ENCODE measurements at places on chromosomes 4 and X.

GRCh38 chr4:173374588-173374987 lies 3.8 kb downstream of the SAP30 start:
- DNase-seq, result no peak

- no peak for DNase-seq
Observed at GRCh38 chr4:175369087-175369486, 443.0 kb downstream of the GPM6A start.

DNA sequence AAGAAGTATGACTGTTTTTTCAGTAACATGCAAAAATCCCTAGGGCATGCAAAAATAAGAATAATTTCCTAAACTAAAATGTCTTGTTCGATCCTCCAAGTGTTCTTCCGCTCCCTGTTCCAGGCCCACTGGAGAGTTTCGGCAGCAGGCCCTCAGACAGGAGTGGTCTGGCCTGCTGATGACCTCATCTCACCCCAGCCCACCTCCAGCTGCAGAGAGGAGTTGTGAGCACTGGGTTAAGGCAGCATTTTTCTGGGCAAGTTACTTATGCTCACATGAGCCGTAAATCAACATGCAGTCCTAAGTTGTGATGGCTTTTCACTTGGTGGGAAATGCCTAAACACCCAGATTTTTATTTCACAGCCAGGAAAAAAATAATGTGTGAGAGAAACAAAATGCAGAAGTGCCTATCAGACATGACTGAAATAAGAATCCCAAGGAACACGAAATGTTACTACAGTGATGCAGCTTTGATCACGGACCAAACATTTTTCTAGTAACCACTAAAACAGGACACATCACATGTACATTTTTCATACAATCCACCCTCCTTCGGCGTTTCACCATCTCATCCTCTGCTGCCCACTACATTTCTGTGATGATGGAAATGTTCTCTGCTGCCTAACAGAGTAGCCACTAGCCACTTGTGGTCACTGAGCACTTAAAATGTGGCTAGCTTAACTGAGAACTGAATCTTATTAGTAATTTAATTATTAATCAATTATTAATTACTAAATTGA lies 153.3 kb upstream of the TBL1X start:
- no peak for DNase-seq

DNA sequence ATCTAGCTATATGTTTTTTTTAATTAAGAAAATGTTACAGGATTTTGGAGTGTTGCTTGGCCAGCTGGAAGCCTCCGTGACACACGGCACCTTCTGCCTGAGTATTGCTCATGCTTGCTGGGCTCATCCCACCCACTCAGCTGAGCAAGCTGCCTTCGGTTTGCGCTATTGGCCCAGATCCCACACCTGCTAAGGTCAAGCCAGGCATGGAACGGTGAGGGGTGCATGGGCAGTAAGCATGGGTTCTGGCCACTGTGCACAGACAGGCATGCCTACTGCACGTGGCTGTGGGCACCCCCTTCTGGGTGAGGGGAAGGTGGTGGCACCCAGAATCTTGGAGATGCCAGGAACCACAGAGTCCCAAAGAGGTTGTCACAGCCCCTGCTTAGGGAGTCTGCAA lies 1178.4 kb upstream of the PCDH7 start:
- DNase-seq, result no peak

DNA sequence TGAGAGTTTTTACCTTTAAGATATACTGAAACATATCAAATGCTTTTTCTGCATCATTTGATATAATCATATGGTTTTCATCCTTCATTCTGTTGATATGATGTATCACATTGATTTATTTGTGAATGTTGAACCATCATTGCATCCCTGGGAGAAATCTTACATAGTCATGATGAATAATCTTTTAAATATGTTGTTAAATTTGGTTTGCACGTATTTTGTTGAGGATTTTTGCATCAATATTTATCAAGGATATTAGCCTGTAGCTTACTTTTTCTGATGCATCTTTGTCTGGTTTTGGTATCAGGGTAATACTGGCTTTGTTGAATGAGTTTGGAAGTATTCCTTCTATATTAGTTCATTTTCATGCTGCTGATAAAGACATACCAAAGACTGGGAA lies 541.4 kb downstream of the TLL1 start:
- no peak for DNase-seq

- no peak for DNase-seq
Observed at GRCh38 chr4:140315019-140315418, 58.4 kb upstream of the SCOC start.

DNA sequence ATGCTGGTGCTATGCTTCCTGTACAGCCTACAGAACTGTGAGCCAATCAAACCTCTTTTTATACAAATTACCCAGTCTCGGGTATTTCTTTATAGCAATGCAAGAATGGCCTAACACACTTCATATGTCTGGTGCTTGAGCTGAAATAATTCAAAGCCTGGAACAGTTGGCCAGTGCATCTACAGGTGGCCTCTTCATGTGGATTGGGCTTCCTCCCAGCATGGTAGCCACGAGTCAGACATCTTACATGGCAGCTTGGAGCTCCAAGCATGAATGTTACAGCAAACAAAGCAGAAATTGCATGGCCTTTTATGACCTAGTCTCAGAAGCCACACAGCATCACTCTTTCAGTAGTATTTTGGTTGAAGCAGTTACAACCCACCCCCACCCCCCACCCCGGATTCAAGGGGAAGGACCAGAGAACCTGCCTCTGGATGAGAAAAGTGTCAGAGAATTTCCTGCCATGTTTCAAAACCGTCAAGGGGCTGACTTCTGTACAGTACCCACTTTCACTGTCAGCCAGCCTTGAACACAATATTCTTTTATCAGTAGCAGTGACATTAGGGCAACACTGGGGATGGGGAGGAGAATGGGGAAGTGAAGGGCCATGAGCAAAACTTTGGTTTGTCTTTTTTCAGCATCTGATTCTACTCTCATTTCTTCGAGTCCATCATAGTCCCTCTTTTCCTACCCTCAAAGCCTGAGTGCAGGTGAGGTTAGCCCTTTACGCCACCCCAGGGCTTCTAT lies 368.7 kb downstream of the BCOR start:
- no peak for DNase-seq

- DNase-seq, result no peak
Observed at GRCh38 chr4:10069075-10069642, 47.4 kb downstream of the WDR1 start.

DNA sequence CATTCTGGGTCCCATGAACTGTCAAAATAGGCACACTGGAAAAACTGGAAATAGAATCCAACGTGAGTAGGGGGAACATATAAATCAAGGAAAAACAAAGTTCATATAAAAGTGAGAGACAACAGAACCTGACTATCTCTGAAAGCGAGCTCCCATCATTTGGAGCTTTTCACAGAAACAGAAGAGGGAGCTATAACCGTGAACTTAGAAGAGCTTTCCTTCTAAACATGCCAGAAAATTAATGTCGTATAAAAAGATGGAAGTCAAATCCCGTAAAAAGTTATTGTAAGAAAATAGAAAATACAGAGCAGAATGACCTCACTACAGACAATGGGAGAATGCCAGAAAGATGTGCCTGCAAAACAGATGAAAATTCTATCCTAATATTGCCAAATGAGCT lies 23.9 kb upstream of the HSD17B10 start:
- DNase-seq, result no peak

DNA sequence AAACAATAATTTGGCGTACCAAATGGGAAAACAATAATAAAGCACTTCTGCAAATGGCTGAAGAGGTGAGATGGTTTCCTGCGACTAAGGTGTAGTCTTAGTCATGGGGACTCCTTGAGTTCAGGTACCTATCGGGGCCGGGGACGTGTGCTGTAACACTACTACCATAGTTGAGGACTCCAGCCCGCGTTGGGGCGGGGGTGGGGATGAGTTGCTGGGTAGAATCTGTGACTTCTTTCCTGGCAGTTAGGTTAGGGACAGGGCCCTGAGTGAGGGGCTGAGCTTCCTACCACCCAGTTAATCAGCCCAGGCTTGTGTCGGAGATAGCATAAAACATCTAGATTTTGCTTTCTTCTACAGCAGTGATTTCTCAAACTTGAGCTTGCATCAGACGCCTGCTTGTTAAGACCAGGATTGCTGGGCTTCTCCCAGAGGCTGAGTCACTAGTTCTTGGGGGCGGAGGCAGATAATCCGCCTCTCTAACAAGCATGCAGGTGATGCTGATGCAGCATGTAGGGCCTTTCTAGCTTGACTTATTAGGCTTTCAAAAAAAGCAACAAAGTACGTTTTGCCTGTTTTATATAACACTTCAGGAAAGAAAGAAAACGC lies 30.2 kb downstream of the RBBP7 start:
- no peak for DNase-seq

GRCh38 chr4:85953651-85954018 lies 406.2 kb downstream of the MAPK10 start:
- DNase-seq, result no peak

- no peak for DNase-seq
Observed at GRCh38 chr4:16893141-16893651, 5.2 kb downstream of the LDB2 start.

GRCh38 chr4:148376151-148376550 lies 66.1 kb downstream of the NR3C2 start:
- DNase-seq, result no peak

GRCh38 chr4:140312100-140312499 lies 61.3 kb upstream of the SCOC start:
- DNase-seq, result no peak

DNA sequence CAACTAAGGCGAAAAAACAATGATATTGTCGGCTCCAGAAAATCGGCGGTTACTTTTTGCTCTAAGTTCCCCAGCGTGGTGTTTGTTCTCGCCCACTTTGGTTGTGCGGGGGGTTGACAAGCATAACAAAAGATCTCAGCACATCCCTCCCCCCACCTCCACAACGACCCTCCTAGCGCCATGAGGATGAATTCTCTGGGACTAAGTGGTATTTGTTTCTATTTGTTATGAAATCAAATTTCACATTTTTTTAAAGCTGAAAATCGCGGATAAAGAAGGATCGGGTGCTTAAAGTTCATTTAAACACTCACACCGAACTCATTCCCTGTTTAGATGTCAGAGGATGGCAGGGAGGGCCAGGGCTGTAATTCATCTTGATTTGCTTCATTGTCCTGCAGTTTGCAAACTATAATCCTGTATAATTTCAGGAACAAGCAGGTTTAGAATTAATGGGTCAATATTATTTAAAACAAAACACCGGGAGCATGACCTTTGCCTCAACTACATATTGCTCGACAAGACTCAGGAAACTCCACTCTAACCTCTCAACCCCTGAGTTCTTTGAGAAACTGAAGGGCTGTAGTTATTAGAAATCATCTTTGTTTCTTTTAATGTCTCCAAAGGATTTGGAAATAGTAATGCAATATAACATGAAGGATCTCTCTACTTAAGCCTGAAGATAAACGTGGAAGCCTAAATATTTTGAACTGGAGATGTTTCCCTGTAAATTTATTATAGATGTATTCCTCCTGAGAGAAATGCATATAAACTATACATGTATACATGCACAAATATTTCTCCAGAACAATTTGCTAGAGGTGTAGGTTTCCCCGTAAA lies 6.4 kb downstream of the PITX2 start:
- no peak for DNase-seq

- DNase-seq, result no peak
Observed at GRCh38 chrX:115562480-115562847, 1.5 kb downstream of the PLS3 start.

DNA sequence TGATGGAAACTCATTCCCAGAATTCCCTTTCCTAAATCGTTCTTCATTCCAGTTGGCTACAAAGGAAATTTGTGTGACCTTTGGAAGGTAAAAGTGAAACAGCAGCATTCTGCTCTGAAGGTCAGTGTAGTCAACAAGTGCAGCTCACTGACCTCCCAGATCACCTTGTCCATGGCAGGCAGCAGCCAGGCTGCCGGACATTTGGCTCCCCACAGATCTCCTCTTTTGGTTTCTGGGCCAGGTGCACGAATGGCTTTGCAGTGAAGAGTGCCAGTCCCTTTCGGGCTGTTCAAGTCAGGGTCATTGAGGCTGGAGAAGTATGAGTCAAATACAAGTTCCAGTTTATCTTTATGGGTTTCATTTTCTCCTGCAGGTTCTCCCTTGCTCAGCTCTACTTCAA lies 14.3 kb downstream of the GPRIN3 start:
- no peak for DNase-seq

- DNase-seq, result no peak
Observed at GRCh38 chr4:8144359-8144758, 14.3 kb downstream of the ABLIM2 start.

GRCh38 chr4:7207628-7208231 lies 15.4 kb downstream of the SORCS2 start:
- no peak for DNase-seq

DNA sequence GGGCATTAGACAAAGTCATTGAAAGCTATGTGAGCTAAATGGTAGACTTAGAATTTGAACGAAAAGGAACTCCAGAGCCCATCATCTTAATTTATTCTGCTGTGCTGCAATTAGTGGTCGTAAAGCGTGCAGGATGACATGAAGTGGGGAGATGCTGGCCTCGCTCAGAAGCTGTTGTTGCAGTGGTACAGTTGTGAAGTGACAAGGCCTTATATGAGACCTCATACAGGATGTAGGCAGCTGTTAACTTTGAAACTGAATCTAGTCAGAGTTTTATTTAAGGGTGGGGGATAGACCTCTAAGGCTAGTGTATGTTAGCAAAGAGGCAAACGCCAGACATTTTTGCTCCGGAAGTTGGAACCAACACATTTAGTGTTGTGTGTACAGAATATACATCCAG lies 13.4 kb downstream of the KLF3 start:
- DNase-seq, result no peak

GRCh38 chrX:130715299-130715698 lies 187.7 kb downstream of the ENOX2 start:
- no peak for DNase-seq
